ENCODE measurements at places on chromosomes 5 and 9.

- DNase-seq: no peak
Measured at GRCh38 chr5:52342361-52342760, 445.4 kb upstream of the ITGA1 start.

DNA sequence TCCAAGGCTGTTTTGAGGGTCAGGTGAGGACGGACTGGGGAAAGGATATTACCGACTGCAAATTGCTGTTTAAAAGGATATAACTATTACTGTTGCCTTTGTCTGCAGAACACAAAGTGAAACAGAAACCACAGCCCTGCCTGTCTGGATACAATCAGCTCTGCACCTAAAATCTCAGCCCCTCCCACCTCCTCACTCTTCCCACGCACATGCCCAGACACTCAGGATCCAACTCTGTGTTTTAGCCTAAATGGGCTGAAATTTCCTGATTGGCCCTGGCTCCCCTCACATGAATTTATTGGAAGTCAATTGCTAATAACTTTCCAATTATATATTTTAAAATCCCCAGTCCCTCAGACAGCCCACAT lies 176.3 kb upstream of the PPP1R26 start:
- no peak for DNase-seq

DNA sequence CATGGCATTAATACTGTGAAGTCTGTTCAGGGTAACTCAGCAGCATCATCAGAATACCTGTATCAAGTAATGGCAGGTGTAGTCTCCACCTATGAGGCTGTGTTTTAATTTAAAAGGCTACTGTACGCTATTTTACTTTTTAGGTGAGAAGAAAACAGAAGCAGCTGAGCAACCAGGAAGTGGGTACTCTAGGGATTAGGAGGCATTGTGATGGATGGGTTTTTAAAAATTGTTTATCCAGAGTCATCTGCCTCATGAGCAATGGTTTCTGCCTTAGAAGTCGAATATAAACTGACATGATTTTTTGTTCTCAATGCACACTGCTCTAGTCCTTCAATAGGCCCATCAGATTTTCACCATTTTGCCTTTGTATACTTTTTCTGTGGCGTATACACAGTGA lies 42.6 kb downstream of the PSIP1 start:
- no peak for DNase-seq

DNA sequence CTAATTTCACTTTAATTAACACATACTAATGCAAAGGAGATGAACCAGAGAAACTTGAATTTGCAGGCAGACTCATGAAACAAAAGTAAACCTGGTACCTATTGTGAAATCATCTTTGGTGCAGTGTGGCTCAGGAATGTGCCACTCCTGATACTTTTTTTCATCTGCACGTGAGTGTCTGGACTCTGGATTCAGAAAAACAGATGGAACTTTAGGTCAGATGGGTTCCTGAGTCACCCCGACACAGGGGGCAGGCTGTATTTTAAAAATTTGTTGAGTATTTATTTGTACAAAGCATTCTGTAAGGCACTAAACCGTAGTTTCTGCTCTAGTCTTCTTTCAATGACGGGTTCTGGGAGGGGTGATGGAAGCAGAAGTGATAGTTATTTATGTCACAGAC lies 52.2 kb upstream of the TUT7 start:
- DNase-seq: no peak

DNA sequence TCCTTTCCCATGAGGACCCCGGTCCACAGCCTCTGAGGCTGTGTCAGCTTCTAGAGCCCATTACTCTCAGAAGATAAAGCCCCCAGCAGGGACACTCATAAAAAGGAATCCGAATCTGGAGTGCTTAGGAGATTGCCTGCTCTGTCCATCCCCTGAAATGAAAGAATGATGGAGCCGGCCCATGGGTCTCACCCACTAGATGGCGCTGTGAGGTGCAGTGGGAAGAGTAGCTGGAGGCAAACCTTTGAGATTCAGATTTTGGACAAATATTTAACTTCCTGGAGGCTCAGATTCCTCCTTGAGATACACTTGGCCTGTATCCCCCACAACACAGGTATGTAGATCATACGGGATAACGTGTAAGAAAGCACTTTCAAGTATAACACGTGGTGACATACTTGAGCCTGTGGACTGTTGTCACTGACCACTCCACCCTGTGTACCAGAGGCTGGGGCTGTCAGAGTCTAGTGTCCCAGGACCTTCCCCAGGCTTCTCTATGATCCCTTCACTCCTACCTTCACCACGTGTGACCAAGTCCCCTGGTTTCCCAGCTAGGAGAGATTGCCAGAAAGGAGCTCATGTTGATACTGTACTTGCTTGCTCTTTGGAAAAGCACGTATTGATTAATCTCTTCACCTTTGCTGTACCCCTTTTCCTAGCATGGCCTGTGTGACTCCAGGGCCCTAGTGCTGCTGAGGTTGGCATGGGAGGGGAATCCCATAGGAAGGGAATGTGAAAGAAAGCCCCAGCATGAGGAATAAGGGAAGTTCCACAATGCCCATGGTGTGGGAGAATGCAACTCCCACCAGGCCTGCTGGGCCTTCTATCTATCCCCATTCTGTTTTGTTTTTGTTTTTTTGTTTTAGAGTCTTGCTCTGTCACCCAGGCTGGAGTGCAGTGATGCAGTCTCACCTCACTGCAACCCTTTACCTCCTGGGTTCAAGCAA lies 32.1 kb downstream of the TRMO start:
- peak; percentile 34 for DNase-seq

- DNase-seq: no peak
Measured at GRCh38 chr5:88675168-88675707, 207.7 kb downstream of the MEF2C start.

DNA sequence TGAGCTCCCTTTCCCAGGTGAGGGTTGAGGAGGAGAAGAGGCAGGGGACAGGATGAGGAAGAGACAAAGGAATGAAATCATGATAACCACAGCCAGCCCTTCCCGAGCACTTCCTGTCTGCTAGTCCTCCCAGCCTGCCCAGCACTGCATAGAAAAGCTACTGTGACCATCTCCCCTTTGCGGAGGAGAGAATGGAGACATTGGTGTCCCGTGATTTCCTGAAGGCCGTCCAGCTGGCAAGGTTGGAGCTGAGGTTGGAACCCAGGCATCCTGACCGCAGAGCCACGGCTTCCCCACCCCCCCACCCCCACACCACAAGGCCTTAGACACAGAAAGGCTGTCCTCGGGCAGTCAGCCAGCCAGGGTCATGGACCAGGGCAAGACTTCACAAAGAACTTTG lies 131.1 kb upstream of the ICE1 start:
- no peak for DNase-seq

GRCh38 chr9:87405677-87406542 lies 91.8 kb upstream of the DAPK1 start:
- no peak for DNase-seq

- no peak for DNase-seq
Measured at GRCh38 chr5:173453167-173453566, 125.0 kb upstream of the STC2 start.

- DNase-seq: no peak
Measured at GRCh38 chr9:111910428-111910827, 13.8 kb downstream of the UGCG start.

DNA sequence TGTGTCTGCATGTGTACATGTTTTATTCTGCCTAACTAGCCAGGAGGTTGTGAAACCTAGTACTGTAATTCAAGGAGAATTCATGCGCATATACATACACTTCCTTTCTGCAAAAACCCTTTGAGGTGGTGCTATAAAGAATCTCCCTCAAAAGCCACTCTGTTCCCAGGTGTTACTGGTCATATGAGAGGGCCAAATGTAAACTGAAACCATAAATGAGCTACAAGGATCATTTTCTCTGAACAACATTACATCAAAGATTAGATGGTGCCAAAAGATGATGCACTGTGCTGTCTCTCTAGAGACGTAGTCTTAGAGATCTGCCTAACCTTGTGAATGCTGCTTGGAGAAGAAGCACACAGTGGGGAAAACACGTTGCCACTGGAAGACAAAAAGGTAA lies 15.7 kb downstream of the NREP start:
- DNase-seq: no peak

DNA sequence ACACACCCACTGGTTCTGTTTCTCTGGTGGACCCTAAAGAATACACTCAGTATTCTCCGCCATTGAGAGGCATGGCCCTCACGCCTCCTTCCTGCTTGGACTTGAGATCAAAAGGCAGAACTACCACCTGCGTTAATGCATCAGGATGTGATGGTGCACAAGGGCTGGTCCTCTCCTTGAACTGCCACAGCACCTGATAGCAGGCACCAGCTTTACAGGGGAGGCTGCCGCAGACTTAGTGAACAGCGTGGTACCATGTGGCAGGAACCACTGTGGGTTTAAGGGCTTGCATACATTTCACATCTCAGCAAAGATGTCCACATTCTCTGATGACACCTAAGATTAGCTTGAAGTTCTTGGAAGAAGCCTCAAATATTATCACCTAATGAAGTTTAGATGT lies 208.7 kb downstream of the GADD45G start:
- no peak for DNase-seq

- DNase-seq: peak; percentile 60
Measured at GRCh38 chr9:35696520-35697215, 6.9 kb upstream of the TPM2 start.

- peak; percentile 65 for DNase-seq
Measured at GRCh38 chr9:134066913-134067851, 644 bp downstream of the BRD3 start.

- DNase-seq: no peak
Measured at GRCh38 chr9:92098638-92099037, 16.6 kb downstream of the SPTLC1 start.

DNA sequence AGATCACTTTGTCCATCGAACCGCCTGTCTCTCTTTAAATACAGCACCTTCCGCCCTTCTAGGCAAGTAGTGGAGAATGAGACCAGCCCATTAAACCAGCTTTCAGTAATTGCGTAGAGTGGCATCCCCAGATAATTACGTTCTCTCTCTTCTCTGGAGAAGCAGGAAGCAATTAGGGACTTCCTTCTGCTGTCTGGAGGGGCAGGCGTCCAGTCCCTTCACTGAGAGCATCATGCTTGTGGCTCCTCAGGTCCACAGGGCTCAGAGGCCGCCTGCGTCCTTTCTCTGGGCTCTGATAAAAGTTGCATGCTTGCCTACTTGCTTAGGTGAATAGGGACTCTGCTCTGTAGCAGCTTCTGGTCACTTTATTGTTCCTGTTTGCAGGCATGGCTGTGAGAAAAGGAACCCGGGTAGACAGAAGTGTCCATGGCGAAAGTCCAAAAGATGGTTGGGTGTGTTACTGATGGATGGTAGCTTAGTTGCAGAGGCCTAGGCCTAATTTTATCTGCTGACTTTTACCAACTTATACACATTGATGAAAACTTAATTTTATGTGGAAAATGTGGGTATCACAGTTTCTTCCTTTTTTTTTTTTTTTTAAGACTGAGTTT lies 299.1 kb upstream of the PANK3 start:
- no peak for DNase-seq

GRCh38 chr5:21574438-21574837 lies 1278.7 kb downstream of the CDH12 start:
- no peak for DNase-seq

GRCh38 chr9:28841775-28842174 lies 1268.5 kb upstream of the C9orf72 start:
- no peak for DNase-seq

DNA sequence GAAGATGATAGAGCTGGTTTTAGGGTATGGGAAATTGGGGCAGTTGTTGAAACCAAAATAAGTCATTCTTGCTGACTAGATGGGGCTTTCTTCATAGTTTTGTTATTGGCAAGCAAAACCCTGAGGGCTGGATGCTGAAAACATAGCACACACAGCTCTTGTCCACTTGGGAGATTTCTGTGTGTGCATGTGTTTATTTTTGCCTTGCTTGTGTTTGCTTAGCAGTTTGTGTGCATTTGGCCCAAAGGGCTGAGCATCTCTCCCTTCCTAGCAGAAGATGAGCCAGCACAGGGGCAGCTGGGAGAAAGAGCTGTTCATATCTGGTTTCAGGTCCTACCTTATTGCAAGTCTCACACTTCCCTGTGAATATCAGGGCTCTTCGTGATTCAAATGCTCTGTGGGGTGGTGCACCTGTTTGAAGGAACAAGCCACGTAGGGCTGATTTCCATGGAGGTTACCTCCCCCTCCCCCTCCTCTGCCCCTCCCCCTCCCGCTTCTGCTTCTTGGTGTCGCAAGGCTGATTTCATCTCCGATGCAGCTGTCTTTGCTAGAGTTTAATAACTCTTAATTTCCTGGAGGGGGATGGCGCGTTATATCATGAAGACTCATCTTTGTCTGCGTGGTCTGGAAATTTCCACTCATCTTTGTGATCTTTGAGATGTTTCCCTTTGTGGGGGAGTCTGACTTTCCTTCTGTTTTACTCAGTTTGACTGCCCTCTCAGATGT lies 296.5 kb downstream of the ARHGAP26 start:
- DNase-seq: peak; percentile 18

DNA sequence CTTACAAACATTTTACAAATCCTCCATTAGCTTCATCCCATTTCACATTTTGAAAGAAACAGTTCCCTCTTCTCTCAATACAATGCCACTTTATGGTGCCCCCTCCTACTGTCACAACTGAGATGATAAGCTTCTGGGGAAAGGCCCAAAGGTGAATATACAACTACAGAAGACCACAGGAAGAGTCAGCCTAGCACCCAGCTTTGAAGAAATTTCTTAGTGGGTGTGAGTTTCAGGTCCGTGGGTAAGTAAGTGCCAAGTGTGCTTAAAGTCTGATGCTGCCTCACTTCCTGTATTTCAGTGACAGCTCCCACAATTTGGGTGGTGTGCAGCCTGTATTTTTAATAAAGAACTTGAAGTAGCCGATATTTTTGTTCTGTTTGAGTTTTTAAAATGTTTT lies 68.1 kb downstream of the ARHGEF28 start:
- DNase-seq: peak; percentile 42

DNA sequence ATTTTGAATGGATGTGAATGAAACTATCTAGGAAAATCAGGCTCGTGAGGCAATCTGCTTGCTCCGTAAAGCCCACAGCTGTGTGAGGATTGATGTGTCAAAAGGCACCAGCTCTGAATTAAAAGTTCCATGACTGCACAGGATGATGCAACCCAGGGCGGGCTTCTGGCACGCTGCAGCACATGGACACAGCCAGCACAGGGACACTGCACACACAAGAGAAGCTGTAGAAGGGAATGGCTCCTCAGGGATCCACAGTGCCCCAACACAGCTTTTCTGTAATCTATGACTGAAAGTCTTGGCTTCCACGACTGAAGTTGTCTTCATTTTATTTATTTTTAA lies 151.0 kb downstream of the GCNT1 start:
- no peak for DNase-seq

DNA sequence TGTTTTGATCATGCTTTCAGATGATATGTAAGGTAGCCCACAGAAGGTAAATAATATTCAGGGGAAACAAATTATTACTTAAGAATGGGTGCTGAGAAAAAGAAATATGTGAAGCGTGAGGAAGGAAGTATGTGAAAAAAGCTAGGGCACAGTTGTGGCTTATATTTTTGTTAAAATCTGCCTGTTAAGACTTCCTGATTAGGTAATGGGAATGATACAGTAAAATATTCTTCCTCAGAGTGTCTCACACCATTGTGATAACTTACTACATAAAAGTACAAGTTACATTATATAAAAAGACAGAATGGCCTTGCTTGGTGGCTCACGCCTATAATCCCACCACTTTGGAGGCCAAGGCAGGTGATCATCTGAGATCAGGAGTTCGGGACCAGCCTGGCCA lies 18.7 kb upstream of the PARP8 start:
- DNase-seq: no peak

- DNase-seq: no peak
Measured at GRCh38 chr9:7375013-7375511, 424.5 kb downstream of the DMAC1 start.

- no peak for DNase-seq
Measured at GRCh38 chr5:127839072-127839471, 135.9 kb downstream of the CCDC192 start.

- peak; percentile 18 for DNase-seq
Measured at GRCh38 chr9:110874963-110875674, 163.2 kb downstream of the LPAR1 start.

- DNase-seq: no peak
Measured at GRCh38 chr9:93009337-93010015, 49.0 kb upstream of the SUSD3 start.

All from CD4-positive, alpha-beta T cell treated with Interferon alpha-2 for 1 hour (primary cell).